ENCODE measurements at places on chromosomes 7 and 10.

DNA sequence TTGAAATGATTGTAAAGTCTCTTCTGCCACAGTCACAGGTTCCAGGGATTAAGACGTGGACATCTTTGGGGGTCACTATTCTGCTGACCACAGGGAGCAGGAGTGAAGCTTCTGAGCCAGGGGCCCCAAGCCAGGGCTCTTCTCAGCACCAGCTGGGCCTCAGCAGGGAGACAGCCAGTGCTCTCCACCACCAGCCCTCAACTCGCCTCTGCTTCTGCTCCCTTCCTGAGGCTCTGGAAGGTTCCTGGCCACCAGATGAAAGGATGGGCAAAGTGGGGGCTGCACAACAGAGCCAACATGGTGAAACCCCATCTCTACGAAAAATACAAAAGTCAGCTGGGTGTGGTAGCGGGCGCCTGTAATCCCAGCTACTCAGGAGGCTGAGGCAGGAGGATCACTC is 11.2 kb upstream of the CRYGN start:
- no peak for DNase-seq

GRCh38 chr7:29274146-29275017 is 79.8 kb downstream of the CHN2 start:
- no peak for DNase-seq

DNA sequence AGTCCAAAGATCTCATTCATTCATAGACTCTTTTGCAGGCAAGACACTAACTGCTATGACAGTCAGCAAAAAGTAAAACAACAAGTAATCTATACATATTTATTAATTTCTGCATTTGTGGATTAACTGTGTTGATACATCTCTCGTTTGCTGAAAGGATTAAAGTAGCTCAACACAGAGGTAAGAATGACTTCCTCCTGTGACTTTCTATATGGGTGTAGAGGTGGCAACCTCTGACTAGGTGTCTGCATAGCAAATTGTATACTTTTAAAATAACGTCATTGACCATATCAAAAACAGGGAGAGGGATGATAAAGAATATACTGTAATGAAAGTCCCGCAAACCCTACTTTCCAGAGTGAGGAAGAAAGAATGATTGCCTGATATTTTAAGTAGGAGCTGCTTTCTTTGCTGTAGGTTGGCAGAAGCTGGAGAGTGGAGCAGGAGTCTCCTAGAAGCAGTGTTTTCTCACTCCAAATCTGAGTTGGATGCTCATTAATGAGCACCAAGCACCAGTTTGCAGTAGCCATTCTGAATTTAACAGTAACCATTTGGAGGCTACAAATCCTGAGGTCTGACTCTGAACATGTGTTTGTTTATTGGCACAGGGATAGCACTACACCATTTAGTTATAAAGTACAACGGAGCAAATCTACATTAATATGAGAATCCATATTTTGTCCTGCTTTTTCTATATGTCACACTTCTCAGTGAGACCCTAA is 9.2 kb upstream of the LRRN3 start:
- no peak for DNase-seq

- DNase-seq, result no peak
Observed at GRCh38 chr7:155466814-155467733, 9.1 kb downstream of the EN2 start.

DNA sequence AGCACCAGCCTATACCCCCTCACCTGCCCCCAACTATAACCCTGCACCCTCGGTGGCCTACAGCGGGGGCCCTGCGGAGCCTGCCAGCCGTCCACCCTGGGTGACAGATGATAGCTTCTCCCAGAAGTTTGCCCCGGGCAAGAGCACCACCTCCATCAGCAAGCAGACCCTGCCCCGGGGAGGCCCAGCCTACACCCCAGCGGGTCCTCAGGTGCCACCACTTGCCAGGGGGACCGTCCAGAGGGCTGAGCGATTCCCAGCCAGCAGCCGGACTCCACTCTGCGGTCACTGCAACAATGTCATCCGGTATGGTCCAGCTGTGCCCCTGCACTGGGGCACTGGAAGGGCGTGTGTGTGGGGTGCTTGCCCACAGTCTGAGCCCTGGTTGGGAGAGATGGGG is 40.0 kb upstream of the BMPR1A start:
- DNase-seq, result no peak

- DNase-seq, result no peak
Observed at GRCh38 chr10:115044891-115045290, 48.3 kb upstream of the ATRNL1 start.

DNA sequence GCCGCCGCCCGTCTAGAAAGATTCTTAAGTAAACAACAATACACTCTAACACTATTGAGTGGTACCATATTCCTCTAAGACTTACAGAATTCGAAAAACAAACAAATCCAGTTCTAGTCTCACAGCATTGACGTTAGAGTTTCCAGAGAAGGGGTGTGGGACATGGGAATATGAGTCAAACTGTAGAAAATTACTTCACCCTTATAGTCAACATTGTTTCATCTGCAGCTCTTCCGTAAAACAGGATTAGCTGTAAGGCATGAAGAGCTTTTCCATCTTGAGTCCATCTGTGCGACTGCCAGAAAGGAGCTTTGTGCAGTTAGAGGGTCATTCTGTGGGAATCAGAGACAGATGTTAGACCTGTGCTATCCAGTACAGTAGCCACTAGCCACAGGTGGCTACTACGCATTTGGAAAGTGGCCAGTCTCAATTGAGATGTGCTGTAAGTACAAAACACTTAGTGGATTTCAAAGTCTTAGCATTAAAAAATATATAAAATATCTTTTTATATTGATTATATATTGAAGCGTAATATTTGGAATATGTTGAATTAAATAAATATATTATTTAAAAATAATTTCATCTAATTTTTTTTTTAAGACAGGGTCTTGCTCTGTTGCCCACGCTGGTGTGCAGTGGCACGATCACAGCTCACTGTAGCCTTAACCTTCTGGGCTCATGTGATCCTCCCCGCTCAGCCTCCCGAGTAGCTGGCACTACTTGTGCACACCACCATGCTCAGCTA is 79.8 kb upstream of the MPP7 start:
- no peak for DNase-seq

GRCh38 chr7:75042286-75042685 is 31.3 kb downstream of the RCC1L start:
- no peak for DNase-seq

GRCh38 chr7:155230169-155230593 is 67.5 kb upstream of the INSIG1 start:
- DNase-seq, result peak; percentile 96

- DNase-seq, result no peak
Observed at GRCh38 chr7:91789558-91789957, 90.9 kb downstream of the MTERF1 start.

DNA sequence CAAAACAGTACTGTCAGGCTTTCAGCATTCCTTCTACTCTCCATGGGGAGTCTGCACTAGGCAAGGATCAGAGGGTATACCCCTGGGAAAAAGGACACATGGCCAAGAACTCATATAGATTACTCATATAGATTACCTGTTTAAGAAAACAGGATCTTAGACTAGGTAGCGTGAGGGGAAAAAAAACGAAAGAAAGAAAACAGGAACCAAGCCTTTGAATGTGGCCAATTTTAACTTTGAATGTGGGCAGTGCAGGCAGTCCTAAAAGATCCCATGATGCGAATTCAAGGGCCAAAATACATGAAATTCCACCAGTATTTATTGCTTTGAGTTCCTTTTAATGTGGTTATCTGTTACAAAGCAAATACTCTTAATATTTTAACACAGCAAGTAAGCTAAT is 108.6 kb upstream of the TAC1 start:
- DNase-seq, result no peak

DNA sequence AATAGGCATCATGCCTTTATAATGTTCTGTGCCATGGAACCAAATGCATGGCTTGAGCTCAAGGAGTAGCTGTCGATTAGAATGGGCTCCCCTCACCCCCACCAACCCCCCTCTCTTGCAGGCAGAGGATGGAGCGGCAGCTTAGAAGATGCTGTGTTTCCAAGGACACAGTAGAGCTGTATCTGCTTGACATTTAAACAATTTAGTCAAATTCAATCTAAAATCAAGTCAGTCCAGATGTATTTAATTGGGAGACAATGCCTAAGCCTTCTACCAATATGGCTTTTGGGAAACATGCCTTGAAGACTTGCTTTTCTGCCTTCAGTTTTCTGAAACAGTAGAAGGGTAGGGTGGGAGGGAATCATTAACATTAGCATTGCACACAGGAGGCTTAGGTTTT is 497.1 kb upstream of the NRP1 start:
- DNase-seq, result no peak

- DNase-seq, result no peak
Observed at GRCh38 chr10:48332166-48332870, 25.8 kb downstream of the MAPK8 start.

Data from HCT116 (cell line).